ENCODE measurements at places on chromosomes 4 and X.

DNA sequence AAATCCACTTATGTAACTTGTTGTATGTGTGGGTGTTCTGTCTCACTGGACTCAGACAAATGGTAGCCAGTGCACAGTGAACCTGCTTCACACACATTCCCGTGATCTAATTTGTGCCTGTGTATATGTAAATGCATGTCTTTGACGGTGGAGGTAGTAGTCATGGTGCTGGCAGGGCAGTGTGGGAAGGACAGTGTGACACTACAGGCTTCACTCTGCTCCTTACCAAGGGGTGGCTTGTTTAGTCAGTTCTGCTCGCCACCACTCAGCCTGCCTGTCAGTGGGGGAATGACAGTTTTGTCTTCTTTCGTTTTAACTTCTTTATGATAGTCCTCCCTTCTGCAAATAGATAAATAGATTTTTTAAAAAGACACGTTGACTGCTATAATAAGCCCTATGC is 17.7 kb upstream of the PAQR3 start:
- no peaks in the 10 kb centered on the region for H3K4me1 ChIP-seq
- H3K27ac ChIP-seq: no peak overlapping the region
- no peak for DNase-seq
- H3K4me3 ChIP-seq: no peak overlapping the region
- no peaks in the 10 kb centered on the region for H3K27me3 ChIP-seq

DNA sequence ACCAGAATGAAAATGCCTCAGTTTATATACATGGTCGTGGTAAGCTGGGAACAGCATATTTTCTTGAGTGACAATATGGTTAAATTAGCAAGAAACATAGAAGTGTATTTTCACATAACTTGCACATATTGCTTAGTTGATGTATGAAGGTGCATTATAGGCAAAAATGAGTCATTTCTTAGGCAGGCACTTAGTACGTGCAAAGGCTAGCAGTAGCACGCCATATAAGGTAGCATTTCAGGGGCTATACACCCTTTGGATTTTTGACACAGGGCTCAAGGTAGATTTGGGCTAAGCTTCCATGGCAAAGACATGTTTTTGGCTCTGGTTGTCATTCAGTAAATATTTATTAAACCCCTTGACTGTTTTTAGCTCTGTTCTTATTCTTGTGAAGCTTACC is 33.1 kb downstream of the PCDH7 start:
- no peaks in the 10 kb centered on the region for H3K27me3 ChIP-seq
- no peaks in the 10 kb centered on the region for H3K36me3 ChIP-seq
- no peak overlapping the region for H3K27ac ChIP-seq
- no peak for DNase-seq
- no peak overlapping the region for H3K4me3 ChIP-seq

GRCh38 chrX:125422986-125423385 is 103.3 kb downstream of the TEX13C start:
- no peak overlapping the region for H3K4me3 ChIP-seq
- no peak for DNase-seq
- no peak overlapping the region for H3K27ac ChIP-seq
- H3K27me3 ChIP-seq: no peaks in the 10 kb centered on the region
- no peaks in the 10 kb centered on the region for H3K4me1 ChIP-seq
- H3K36me3 ChIP-seq: no peaks in the 10 kb centered on the region

- no peak overlapping the region for H3K4me3 ChIP-seq
- no peaks in the 10 kb centered on the region for H3K27me3 ChIP-seq
- H3K4me1 ChIP-seq: no peaks in the 10 kb centered on the region
- no peaks in the 10 kb centered on the region for H3K36me3 ChIP-seq
- no peak for DNase-seq
- H3K27ac ChIP-seq: no peak overlapping the region
Observed at GRCh38 chr4:151717909-151718628, 42.7 kb downstream of the GATB start.

DNA sequence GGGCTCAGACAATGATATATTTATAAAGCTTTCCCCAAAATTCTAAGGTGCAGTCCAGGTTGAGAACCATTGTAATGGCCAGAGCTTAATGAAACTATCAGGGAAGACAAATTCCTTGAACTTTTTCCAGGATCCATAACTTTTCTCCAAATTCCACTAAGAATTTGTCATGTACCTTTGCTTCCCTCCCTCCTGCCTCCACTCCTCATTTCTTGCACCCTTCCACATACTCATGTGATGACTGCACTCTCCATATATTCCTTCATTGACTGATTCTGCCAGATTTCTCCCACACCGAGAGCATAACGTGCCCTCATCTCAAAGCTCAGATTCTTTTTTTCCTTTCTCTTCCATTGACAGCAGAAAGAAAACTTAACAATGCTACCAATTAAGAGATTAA is 20.9 kb upstream of the AMELX start:
- no peaks in the 10 kb centered on the region for H3K36me3 ChIP-seq
- no peak overlapping the region for H3K27ac ChIP-seq
- no peaks in the 10 kb centered on the region for H3K4me1 ChIP-seq
- no peak overlapping the region for H3K4me3 ChIP-seq
- no peaks in the 10 kb centered on the region for H3K27me3 ChIP-seq
- no peak for DNase-seq

DNA sequence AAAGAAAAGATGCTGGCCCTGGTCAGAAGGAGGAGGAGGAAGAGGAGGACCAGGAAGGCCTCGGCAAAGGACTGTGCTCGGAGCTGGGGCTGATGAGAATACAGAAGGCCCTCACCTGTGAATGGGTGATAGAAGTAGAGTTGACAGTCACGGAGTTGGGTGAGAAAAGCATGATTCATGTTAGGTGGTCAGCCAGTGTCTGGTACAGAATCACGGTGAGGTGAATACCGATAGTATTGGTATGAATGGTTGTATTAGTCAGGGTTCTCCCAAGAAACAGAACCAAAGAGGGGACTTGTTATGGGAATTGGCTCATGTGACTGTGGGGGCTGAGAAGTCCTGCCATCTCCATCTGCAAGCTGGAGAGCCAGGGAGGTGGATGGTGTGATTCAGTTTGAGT is 32.5 kb upstream of the FAM156A start:
- peaks cover 24% of the 10 kb centered on the region for H3K4me1 ChIP-seq
- no peak overlapping the region for H3K27ac ChIP-seq
- no peaks in the 10 kb centered on the region for H3K27me3 ChIP-seq
- no peak for DNase-seq

- H3K27ac ChIP-seq: peak overlapping the region; percentile 70
- DNase-seq: no peak
- H3K27me3 ChIP-seq: no peaks in the 10 kb centered on the region
Observed at GRCh38 chr4:98663226-98664006, 5.0 kb upstream of the TSPAN5 start.

DNA sequence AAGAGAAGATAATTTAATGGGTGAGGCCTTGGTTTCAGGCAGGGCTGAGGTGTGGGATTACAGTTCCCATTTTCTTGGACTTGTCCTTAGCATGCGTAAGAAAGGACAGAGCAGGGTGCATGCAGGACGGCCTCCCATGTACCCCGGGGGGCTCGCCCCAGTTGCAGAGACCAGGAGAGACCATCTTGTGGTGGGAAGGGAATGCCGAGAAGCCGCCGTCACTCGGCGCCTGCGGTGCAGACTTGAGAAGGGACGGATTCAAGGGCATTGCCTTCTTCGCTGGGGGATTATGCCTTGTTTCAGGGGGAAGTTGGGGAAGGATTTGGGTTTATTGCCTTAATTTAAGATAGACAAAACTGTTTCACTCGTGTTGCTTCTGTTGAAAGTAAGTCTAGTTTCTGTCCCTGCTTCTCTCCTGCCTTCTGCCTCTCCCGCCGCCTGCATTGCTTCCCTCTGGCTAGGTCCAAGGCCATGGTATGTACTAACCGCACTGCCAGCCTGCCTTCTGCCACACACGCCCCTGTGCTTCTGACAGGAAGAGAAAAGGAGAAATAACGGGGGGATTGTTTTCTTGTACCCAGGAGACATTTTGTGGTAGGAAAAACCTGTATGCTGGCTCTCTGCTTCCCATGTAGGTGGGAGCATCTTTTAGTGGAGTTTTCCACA is 175.9 kb downstream of the DCLK2 start:
- peaks cover 2% of the 10 kb centered on the region for H3K36me3 ChIP-seq
- H3K4me1 ChIP-seq: peaks cover 7% of the 10 kb centered on the region
- H3K27ac ChIP-seq: no peak overlapping the region
- no peak overlapping the region for H3K4me3 ChIP-seq

GRCh38 chr4:89166971-89167475 is 55.7 kb downstream of the TIGD2 start:
- no peaks in the 10 kb centered on the region for H3K36me3 ChIP-seq
- H3K4me1 ChIP-seq: peaks cover under 1% of the 10 kb centered on the region
- no peaks in the 10 kb centered on the region for H3K27me3 ChIP-seq
- DNase-seq: no peak
- no peak overlapping the region for H3K27ac ChIP-seq

- H3K27me3 ChIP-seq: no peaks in the 10 kb centered on the region
- DNase-seq: no peak
- no peaks in the 10 kb centered on the region for H3K36me3 ChIP-seq
- no peak overlapping the region for H3K4me3 ChIP-seq
- H3K27ac ChIP-seq: no peak overlapping the region
- H3K4me1 ChIP-seq: no peaks in the 10 kb centered on the region
Observed at GRCh38 chr4:187075514-187075913, 351.9 kb upstream of the FAT1 start.
